ENCODE measurements at places on chromosomes 2 and 18.

DNA sequence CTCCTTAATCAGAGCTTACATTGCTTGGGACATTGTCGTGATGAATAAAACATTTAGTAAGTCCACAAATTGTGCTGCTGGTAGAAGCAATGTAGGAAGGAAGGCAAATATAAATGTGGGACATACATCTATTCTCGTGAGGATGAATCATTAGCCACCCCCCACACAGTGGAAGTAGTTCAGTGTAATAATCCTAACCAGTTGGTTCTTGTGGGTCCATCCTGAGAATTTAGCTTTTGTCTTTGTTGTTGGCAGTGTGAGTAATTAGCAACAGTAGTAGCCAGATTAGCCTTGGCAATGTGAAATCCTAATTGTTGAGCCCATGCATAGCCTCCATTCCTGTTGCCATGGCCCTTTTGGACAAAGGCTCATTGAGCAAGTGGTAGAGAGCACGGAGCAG is 532.1 kb downstream of the FBXO15 start:
- DNase-seq = no peak

DNA sequence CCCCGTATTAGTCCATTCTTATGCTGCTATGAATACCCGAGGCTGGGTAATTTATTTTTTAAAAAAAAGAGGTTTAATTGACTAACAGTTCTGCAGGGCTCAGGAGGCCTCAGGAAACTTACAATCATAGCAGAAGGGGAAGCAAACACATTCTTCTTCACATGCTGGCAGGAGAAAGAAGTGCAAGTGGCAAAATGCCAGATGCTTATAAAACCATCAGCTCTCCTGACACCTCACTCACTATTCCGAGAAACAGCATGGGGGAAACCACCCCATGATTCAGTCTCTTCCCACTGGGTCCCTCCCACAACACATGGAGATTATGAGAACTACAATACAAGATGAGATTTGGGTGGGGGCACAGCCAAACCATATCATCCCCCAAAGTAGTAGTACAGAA is 2148.5 kb upstream of the PIK3C3 start:
- no peak for DNase-seq

DNA sequence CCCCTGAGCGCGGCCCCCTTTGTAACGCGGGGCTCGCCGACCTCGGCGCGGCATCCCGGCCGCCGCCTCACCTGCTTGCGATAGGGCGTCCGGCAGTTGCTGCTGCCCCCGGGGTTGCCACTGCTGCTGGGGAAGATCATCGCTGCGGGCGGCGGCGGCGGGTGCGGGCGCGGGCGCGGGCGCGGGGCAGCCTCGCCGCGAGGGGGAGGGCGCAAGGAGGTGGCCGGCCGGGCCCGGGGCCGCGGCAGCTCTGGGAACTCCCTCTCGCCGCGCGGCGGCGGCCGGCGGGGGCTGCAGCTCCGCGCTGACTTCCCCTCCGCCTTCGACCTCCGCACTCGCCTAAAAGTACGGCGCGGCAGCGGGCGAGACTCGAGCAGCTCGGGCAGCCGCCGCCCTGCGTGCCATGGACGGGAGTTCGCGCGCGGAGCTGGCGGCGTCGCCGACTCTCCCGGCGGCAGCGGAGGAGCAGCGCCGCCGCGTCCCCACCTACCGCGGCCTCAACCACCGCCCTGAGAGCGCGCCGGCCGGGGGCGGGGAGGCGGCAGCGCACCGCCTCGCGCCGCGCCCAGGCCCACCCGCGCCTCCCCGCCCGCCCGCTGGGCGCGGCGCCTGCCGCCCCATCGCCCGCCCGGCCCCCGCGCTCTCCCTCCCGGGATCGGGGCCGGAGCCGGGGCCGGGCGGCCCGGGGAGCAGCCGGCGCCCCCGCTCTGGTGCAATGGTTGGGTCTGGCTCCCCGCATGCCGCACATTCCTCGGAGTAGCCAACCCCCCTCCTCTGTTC is 86.0 kb downstream of the RBMS1 start:
- peak; percentile 82 for DNase-seq

GRCh38 chr2:7075834-7076233 is 158.6 kb downstream of the RNF144A start:
- no peak for DNase-seq

GRCh38 chr18:37314534-37314933 is 251.1 kb downstream of the CELF4 start:
- DNase-seq = no peak

DNA sequence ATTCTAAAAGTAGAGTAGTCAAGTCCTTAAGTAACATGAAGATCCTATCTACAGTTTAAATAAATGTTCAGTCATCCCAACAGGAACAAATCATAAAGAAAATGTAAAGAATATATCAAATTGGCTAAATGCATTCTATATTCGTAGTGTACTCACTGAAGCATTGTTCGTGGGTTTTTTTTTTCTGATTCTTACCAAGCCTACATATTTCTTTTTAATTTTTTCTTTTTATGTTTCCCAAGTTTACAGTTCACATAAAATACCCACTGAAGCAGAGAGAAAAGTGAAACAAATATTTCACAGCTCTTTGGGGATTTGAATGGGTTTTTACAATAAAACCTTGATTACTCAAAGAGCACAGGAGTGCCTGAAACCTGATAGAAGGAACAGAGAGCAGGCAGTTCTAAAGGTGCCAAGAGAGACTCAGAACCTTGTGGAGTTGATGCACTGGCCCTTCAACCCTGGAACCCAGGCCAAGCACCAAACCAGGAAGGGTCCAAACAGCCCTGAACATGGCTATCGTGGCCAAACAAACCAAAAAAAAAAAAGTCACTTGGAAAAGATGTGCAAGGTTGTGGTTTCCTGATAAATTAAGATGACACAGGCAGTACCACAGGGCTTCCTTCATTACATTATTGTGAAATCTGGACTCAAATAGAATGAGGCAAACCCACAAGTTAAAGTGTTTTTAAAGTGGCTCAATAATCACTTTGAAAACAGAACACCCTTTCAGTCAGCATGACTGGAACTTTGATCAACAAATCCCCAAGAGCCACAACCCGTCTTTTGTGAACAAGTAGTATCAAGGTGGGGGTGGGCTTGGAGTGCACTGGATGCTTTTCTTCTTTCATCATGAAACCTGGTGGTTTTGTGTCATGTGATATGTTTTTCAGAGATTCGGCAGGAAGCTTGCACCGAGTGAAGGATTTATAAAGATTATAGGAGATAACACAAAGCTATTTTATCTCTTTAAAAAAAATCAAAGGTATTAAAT is 245.0 kb upstream of the FN1 start:
- DNase-seq = no peak
